ENCODE measurements at places on chromosomes 2 and 18.

DNA sequence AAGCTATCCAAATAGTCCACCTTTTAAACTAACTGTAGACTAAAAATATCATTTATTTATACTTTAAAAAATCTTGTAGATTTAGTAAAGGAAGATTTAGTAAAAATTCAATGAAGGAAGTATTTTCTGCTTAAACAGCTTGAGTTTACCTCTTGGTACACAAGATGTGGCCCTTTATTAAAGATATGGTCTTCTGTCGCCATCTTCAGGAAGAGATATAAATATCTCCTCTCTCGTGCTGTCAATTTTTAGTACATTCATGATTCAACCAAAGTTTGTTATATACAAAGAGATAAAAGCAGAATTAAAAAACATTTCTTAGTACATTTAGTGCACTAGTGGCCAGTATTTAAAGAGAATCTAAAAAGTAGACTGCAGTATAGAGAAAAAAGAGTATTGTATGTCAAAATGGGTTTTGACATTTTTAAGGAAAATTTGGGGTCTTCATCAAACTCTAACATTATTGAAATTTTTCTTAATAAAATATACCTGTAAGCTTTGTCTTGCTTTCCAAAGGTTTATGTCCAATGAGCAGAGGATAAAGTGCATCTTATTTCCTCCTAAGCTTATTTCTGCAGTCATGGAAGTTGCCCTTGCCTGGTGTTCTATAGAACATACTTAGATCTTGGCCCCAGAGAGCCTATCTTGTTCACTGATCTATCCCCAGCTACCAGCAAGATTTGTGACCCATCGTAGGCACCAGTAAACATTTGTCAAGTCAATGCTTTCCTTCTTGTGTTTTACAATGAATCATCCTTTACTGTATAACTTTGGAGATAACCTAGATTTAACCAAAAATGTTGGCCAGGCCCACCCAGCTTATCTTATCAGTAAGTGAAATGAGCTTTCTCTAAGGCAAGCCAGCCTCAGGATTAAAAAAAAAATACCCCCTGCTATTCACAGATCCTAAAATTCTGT is 18.5 kb upstream of the EML6 start:
- no peak for ATAC-seq

DNA sequence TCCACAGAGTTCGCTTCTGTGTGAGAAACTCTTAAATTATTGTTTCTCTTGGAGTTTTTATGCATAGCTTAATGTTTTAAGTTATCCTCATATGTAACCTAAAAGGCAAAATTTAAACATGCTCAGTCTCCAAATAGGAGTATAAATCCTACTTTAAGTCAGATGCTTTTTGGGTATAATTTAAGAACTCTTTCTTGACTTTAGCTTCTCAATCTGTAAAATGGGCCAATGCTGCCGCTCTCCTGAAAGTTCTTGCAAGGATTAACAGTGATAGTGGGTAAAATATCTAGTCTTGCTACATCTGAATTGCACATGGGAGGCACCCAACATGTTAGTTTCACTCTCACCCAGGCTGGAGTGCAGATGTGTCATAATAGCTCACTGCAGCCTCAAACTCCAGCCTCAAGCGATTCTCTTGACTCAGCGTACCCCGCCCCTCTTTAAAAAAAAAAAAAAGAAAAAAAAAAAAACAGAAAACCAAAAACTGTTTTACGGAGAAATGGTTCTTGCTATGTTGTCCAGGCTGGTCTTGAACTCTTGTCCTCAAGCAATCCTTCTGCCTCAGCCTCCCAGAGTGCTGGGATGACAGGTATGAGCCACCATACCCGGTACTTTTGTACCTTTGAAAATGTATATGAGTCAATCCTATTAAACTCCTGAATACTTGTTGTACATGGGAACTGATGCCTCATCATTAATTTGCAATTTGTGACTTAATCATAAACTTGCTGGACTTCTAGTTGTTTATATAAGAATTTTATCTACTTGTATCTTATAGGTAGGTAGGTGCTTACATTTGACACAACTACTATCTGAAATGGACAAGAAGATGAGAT is 1.8 kb downstream of the FBXO48 start:
- peak; percentile 48 for ATAC-seq

DNA sequence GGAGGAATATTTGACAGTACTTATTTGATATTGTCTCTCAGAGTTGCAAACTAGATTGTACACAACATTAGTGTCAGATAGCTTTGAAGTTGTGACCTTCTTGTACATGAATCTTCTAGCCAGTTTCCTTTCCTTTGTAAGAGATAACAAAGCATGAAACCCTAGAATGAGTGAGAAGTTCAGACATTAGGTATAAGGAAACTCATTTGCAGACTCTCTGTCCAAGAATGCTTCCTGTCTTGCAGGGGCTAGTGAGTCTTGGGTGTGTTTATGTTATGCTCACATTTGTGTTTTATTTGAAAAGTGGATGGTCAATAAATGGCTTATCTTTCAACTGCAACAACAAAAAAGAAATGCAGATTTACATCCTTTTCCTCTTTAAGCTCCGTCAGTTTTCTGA is 1.4 kb downstream of the BOD1L2 start:
- ATAC-seq = no peak

DNA sequence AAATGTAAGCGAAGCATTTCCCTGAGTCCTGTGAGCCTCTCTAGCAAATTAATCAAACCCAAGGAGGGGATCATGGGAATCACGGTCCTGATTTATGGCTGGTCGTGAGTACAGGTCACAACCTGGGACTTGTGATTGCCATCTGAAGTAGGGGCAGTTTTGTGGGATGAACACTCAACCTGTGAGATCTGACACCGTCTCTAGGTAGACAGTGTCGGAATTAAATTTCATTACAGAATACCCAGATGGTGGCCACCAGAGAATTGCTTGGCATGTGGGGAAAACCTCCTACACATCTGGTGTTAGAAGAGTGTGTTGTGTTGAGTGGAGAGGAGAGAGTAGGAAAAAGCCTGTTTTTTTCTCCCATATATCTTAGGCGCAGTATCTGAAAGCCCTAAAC is 12.5 kb downstream of the CAPN14 start:
- no peak for ATAC-seq

- ATAC-seq = no peak
Observed at GRCh38 chr2:200484934-200485333, 24.9 kb downstream of the KCTD18 start.

GRCh38 chr18:34364699-34365098 is 140.0 kb upstream of the NOL4 start:
- ATAC-seq = no peak

DNA sequence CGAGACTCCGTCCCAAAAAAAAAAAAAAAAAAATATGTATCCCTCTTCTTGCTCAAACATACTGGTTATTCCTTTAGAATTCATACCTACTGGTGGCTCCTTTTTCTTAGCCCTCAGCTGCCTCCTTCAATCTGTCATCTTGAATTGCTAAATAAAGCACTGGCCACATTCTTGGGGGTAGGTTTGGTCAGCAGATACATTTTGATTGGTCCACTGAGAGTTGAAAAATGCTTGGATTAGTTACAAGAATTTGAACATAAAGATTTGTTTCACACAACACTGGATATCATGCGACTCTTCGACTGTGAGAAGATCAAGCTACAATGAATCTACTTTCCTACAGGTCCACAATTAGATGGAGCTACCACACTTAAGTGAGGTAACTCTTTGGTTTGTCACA is 906.1 kb upstream of the SLC39A10 start:
- ATAC-seq = no peak

DNA sequence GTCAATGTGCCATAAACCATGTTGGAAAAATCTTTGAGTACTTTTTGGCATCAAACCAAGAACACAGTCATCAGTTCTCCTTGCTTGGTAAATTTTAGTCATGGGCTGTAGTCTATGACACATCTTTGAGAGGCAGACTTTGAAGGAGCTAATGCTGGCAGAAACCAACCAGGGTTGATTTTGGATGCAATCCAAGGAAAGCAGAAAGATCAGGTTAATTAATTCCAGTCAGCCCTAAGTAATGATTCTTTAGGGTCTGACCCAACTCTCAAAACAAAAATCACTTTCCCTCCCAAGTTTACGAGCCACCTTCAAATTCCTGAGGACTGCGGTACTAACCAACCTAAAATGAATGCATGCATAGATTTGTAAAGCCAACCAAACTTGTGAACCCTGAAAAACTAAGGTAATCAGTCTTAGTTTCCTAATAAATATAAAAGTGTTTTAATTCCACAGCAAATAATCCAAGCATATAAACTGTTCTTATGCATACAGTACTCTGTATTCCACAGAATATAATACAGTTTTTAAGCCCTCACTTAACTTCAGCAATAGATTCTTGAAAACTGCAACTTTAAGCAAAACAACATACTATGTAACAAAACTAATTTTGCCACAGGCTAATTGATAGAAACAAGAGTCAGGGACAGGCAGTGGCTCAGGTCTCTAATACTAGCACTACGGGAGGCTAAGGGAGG is 22.0 kb downstream of the AP1S3 start:
- ATAC-seq = peak; percentile 53

Measured in activated CD4-positive, CD25-positive, alpha-beta regulatory T cell treated with anti-CD3 and anti-CD28 coated beads, Interleukin-2, amount 50 U/mL, for 24 hours (primary cell).